ENCODE measurements at places on chromosomes 6 and 20.

GRCh38 chr20:43404878-43405277 lies 52.8 kb upstream of the SRSF6 start:
- peak; percentile 21 for DNase-seq

DNA sequence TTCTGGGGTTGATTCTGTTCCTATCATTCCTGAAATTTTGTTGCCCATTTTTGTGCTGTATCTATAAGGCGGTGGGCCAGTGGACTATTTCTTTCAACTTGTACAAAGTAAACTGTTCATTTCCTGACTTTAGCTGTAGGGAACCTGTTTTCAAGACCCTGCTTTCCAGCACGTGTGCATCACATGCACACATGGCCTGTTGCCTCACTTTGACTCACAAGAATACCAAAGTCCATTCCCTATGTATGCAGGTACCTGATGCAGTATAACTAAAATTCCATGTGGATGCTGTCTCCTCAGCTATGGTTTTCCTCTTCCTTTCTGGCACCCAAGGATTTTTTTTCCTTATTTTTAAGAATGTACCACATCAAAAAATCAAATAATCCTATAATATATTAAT lies 284.1 kb upstream of the MANEA start:
- no peak for DNase-seq

- DNase-seq, result no peak
Measured at GRCh38 chr6:1722801-1723200, 113.1 kb downstream of the FOXC1 start.

DNA sequence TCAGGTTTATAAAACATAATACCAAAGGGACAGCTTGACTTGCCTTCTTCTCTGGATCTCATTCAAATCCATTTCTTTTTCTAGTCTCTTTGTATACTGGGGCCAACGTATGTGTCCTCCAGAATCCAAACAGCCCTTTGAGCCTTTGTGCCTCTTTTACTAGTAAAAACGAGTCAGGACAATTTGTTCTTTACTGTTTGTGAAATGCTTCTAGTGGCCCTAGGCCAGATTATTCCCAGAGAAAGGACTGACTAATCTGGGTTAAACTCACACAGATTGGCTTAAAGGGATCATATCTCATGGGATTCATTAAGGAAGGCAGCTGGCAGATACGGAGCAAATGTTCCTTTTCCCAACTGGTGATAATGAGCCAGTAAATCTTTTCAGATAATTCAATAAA lies 32.1 kb upstream of the MANEA start:
- no peak for DNase-seq

DNA sequence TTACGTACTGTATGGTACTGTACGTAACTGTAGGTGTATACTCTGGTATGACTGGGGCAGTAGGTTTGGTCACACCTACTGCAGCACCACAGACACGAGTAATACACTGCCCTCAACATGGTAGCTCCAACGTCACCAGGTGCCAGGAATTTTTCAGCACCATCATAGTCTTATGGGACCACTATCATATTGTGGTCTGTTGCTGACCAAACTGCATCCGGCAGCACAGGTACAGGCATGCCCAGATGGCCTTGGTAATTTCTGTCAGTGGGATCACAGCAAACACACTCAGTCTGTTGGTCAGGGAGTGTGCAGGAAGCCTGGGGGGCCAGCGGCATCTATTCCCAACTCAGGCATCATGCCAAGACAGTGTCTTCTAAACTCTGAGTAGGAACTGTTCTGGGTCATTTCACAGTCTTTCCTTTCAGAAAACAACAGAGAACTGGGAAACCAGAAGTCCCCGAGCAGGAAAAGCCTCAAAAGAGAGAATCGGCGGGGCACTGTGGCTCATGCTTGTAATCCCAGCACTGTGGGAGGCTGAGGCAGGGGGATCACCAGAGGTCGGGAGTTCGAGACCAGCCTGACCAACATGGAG lies 5.8 kb downstream of the YTHDF1 start:
- no peak for DNase-seq

GRCh38 chr6:143687591-143687990 lies 9.8 kb downstream of the PHACTR2 start:
- no peak for DNase-seq

DNA sequence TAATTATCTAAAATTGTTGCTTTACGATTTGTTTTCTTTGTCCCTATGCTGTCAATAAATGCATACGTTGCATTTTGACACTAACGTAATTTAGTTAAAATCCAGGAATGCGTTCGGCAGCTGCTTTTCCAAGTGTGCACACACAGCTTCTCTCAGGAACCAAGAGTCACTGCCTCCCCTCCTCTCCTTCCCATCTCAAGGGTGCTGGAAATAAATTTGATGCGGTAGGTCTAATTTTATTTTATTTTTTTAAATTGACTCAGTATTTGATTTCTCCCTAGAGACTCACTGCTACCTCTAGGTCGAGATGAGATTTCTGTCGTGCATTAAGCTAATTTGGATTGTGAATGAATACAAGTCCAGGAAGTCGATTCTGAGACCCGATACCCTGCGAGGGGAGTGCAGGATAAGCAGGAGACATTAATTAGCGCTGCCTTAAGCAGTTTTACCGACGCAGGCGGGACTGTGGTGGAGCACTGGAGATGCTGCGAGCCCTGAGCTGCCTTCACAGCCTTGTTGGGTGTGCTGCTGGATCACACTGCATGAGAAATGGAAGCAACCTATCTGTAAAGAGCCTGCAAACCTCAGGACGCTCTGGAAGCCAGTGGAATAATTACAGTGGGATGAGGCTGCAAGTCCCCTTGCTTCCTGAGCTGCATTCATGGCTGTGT lies 381.2 kb downstream of the C6orf118 start:
- no peak for DNase-seq

GRCh38 chr6:89485320-89485719 lies 52.4 kb downstream of the ANKRD6 start:
- no peak for DNase-seq

GRCh38 chr6:7881765-7882500 lies 28.7 kb downstream of the TXNDC5 start:
- no peak for DNase-seq

DNA sequence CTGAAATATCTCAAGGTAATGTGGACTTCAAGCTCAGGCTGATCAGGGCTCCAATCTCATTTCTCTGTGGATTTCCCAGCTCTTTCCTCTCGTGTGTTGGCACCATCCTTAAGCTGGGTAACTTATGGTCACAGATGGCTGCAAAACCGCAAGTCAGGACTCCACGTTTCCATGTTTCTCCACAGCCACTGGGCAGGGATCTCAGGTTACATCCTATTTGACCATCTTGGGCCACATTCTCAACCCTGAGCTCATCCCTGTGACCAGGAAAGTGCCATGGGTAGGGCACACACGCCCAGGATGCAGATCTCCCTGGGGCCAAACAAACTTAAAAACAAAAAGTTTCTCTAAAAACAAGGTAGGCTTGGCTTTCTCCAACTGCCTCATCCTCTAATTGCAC lies 15.4 kb downstream of the RPS6KA2 start:
- no peak for DNase-seq

- no peak for DNase-seq
Measured at GRCh38 chr20:34713194-34713943, 9.2 kb downstream of the TP53INP2 start.

- peak; percentile 55 for DNase-seq
Measured at GRCh38 chr6:53347921-53348370, 804 bp downstream of the ELOVL5 start.

GRCh38 chr20:38973107-38973506 lies 11.0 kb downstream of the DHX35 start:
- no peak for DNase-seq

GRCh38 chr20:37262505-37262904 lies 891 bp upstream of the GHRH start:
- DNase-seq, result no peak

DNA sequence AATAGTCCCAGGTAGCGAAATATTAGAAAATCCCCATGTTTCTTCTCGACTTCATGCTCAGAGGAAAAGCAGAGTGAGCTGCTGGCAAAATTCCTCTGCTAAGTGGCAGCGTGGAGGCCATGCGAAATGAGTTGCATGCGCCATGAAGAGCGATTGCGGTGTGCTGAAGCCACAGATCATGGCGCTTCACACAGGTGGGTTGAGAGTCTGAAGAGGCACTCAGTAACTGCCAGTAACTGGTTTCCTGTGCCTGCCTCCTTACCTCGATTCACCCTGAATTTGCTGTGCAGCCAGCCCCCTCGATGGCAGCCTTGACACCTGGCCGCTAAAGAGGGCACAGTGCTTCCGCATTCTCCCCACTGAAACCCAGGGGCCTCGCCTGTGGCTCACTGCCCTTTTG lies 301.5 kb downstream of the NRN1 start:
- DNase-seq, result no peak

DNA sequence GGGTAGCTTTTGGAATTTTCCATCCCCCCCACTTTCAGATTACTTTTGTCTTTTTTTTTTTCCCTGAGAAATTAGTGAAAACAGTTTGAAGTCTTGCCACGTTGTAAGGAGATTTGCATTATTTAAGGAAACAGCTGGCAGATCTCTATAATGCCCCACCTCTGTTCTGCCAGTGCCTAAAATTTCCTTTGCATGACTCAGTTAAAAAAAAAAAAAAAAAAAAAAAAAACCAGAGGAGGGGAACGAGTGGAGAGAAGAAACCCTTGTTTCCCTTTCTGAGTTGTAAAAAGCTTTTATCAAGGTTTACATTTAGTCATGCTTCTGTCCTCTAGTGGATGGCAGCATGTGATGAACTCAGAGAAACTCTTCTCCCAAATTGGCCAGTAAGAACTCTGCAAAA lies 33.5 kb downstream of the CARMIL1 start:
- DNase-seq, result peak; percentile 18

DNA sequence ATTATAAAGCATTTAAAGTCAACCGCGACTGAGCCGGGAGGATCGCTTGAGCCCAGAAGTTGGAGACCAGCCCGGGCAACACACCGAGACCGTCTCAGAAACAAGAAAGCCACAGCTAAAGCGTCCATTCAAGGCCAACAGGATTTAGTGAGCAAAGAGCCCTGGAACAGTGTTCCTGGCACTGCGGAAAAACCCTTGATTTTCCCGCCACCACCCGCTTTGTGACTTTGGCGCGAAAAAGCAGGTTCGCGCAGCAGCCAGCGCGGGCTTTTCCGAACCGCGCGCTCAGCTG lies 669 bp downstream of the PCNA start:
- no peak for DNase-seq

DNA sequence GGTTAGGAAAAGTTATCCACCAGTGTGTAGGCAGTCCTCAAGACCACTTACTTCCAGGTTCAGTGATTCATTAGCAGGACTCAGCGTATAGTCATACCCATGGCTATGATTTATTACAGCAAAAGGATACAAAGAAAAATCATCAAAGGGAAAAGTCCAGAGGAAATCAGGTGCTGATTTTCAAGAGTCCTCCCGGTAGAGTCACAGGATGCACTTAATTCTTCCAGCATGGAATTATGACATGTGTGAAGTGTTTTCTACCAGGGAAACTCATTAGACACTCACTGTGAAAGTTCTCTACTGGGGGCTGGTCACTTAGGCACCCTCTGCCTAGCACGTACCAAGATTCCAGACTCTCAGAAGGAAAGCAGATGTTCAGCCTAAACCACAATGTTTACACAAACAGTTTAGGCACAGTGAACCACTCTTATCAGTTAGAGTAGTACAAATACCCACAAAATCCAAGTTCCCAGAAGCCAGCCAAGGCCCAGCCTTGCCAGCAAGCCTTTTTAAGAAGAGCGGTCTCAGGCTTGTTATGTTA lies 10.2 kb downstream of the WFDC3 start:
- no peak for DNase-seq

DNA sequence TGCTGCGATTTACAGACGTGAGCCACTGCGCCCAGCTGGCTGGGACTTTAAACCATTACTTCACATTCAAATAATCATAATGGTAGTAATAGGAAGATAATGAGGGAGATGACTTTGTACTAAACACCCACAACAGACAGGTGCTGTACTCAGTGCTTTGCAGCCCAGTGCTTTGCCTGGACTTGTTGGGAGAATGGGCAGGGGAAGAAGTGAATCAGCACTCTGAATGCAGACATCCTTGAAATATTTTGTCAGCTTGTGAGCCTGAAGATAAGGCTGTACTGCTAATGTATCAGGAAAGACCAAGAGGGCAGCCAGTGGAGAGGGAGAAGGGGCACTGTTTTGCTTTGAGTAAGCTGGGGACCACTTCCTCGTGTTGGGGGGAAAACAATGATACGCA lies 17.4 kb downstream of the NKX2-2 start:
- no peak for DNase-seq

GRCh38 chr6:28250747-28251146 lies 1.3 kb downstream of the ZKSCAN4 start:
- DNase-seq, result no peak

DNA sequence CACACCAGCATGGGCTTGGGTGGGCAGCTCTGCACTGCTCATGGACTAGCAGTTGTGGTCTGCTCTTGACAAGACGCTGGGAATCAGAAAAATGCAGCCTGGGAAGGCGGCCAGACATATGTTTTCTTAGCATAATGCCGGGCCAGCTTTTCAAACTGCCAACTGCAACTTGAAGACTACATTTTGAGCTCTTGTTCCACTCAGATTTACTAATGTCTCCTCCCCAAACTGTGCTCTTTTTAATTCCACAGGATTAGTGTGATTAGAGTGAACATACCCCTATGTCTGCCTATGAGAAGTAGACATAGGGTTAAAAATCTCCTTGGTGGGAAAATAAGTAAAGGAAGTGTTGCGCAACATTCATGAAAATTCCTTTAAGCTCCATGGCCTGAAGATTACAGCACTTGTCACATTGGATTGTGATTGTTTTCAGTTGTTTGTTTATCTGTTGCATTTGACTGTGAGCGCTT lies 5.3 kb upstream of the FNDC1 start:
- DNase-seq, result no peak

DNA sequence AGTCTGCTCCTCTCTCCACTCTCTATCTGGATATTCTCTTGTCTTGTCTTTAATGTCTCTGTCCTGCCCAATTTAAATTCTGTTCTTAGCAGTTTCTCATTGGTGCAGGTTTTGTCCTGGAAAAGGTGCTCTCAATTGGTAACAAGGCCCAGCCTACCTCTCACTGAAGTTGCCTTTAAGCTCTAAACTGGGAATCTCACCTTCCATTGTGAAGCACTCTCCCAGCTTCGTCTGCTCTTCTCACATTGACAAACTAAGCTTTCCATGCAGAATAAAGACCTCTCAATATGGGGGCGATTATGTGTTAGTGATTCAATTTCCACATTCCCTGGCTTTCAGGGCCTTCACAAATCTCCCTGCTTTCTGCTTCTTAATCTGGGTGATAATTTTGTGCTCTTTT lies 1712.2 kb downstream of the GRIK2 start:
- DNase-seq, result no peak
